ENCODE measurements at places on chromosomes 13 and 19.

DNA sequence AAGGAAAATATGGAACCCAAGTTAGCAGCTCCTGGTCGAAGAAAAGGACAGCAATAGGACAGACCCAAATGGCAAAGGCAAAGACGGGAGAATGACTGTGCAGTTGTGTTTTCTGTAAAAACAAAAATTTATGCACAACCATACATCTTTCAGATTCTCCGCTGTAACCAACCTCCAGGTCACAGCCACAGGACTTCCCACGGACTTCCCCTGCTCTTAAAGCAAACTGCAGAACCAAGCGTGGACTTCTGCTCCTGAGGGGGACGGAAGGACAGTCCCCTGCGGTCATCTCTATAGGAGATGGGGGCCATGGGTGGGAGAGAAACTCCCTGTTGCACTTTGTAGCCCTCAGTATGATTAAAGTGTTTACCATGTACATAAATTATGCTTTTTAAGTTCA lies 2.5 kb downstream of the GRTP1 start:
- no peak for DNase-seq

DNA sequence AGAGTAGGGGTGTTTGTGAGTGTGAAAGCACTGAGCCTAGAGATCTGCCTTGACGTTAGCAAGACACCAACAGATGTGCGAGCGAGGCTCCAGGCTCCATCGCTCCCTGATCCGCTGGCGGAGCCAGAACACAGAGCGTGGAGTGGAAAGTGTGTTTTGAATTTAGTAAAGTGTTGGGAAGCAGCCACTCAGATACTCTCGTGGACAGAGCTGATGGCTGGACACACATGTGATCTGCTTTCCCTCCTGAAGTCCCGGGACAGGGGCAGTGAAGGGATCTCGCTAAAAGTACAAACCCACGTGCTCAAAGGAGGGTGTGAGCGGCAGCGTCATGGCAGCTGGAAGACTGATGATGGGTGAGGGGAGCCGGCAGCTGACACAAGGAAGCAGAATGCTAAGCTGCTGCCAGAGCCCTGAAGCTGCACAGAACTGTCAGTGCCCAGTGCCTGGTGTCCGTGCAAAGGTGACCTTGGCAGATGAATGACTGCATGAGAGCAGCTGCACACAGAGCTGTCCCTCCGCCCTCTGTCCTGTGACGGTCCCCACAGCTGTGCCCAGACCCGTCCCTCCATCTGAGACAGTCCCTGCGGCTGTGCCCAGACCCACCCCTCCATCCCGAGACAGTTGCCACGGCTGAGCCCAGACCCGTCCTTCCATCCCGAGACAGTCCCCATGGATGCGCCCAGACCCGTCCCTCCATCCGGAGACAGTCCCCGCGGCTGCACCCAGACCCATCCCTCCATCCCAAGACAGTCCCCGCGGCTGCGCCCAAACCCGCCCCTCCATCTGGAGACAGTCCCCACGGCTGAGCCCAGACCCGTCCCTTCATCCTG lies 29.6 kb upstream of the TMEM255B start:
- DNase-seq: peak; percentile 33

DNA sequence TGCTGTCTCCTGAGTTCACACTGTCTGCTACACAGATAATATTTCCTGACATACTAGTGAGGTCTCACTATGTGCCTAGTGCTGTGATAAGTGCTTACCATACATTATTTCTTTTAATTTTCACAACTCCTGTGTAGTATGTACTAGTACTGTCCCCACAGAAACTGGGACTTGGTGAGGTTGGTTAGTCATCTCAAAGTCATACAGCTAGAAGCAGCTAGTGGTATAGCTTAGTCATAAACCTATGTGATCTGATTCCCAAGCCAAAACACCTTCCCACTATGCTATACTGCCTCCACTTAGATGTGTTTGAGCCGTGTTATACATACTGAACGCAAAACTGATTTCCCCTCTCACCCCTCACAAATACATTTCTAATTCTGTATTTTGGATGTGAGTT lies 10.5 kb downstream of the MTMR6 start:
- DNase-seq: no peak

DNA sequence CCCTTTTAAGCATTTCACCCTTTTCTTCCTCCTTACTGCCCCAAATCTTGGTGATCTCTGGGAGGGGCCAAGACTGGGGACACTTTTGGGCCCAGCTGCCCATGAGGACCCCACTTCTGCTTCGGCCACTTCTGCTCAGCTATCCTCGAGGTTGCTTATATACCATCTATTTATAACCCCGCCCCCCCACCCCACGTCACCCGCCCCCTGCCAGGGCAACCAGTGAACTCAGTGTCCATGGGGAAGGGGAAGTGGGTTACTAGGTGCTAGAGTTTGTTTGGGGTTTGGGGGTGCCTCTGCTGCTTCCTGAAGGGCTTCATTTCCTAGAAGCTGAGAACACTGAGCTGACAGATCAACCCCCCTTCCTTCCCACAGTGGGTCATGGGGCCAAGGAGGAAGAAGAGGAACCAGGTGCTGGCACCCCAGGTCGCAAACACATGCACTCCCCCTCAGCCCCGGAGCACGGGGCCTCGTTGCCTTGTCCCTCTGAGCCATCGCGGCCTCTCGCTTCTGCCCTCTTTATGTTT lies 6.1 kb upstream of the ADGRE5 start:
- DNase-seq: no peak

- peak; percentile 42 for DNase-seq
These were observed 17.8 kb upstream of the ENOX1 start for GRCh38 chr13:43804461-43805070.

DNA sequence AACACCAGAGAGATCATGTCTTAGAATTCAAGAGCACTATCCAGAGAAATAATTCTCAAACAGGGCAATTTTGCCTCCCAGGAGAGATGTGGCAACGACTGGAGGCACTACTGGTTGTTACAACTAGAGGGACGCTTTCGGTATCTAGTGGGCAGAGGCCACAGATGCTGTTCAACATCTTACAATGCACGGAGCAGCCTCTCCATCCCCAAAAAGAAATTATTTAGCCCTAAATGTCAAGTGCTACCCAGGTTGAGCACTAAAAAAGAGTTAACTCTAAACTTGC lies 78.6 kb downstream of the ABCC4 start:
- DNase-seq: no peak

GRCh38 chr13:94707400-94708021 lies 4.8 kb downstream of the SOX21 start:
- DNase-seq: no peak

- no peak for DNase-seq
These were observed 16.1 kb downstream of the TMEM38A start for GRCh38 chr19:16677055-16677454.

GRCh38 chr13:42970824-42971690 lies 21.0 kb downstream of the EPSTI1 start:
- DNase-seq: peak; percentile 49

DNA sequence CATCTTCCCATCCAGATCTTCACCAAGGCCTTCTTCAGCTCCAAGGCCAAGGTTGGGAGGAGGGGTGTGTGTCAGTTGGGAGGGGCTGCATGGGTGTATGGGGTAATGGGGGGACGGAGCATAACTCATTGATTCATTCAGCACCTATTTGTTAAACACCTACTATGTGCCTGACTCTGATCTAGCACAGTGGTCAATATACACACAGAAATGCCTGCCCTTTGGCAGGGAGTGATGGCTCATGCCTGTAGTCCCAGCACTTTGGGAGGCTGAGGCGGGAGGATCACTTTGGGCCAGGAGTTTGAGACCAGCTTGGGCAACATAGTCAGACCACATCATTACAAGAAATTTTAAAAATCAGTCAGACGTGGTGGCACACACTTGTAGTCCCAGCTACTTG lies 19.2 kb upstream of the SPACA4 start:
- DNase-seq: no peak

DNA sequence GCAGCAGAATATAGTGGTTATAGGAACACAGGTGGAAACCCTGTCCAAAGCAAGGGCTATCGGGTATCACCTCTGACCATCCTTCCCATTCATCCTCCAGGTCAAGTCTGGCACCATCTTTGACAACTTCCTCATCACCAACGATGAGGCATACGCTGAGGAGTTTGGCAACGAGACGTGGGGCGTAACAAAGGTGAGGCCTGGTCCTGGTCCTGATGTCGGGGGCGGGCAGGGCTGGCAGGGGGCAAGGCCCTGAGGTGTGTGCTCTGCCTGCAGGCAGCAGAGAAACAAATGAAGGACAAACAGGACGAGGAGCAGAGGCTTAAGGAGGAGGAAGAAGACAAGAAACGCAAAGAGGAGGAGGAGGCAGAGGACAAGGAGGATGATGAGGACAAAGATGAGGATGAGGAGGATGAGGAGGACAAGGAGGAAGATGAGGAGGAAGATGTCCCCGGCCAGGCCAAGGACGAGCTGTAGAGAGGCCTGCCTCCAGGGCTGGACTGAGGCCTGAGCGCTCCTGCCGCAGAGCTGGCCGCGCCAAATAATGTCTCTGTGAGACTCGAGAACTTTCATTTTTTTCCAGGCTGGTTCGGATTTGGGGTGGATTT lies 2.1 kb upstream of the RAD23A start:
- no peak for DNase-seq

DNA sequence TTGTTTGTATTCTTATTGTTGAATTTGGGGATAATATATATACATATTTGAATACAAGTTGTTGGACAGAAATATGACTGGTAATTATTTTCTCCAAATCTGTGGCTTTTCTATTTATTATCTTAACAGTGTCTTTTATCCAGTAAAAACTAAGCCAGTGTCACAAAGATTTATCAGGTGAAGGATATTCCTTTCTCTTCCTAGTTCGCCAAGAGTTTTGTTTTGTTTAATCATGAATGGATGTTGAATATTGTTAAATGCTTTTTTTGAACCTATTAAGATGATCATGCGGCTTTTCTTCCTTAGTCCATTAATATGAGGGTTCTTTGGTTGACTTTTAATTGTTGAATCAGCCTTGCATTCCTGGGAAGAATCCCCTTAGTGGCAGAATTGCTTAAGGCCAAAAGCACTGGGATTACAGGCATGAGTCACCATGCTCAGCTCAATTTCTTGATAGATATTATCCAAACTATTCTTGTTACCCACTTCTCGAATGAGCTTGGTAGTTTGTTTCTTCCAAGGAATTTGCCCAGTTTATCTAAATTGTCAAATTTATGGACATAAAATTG lies 53.3 kb downstream of the TEX26 start:
- DNase-seq: no peak

- DNase-seq: no peak
These were observed 101.3 kb downstream of the KCNRG start for GRCh38 chr13:50116430-50116973.

All from AG08395 (cell line).